Esophagus mucosa (tissue), 1 donor: ENCODE measurements at places on chromosomes 11 and 22.

- ATAC-seq: no peak
Measured at GRCh38 chr11:19088791-19089190, 28.2 kb upstream of the ZDHHC13 start.

DNA sequence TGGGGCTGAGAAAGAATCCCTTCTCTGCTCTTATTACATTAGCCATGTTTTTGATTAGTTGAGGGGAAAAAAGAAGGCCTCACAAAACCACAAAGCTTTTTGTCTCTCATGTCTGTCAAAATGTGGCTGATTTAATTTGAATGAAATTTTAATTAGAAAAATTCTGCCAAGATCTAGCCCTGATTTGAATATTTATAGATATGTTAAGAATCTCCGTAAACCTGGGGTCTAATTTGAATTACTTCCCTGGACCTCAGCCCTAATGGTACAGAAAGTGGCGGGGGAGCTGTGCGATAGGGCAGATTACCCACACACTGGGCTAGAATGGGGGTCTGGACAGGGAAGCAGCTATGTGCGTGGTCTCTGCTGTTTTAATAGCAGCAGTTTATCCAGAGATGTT lies 141.3 kb upstream of the TTC12 start:
- ATAC-seq: no peak

DNA sequence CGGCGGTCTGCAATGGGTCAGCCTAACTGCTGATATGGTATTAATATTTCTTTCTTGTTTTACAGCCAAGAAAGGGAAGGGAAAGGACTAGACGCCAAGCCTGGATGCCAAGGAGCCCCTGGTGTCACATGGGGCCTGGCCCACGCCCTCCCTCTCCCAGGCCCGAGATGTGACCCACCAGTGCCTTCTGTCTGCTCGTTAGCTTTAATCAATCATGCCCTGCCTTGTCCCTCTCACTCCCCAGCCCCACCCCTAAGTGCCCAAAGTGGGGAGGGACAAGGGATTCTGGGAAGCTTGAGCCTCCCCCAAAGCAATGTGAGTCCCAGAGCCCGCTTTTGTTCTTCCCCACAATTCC lies 1.9 kb downstream of the MDK start:
- ATAC-seq: no peak

DNA sequence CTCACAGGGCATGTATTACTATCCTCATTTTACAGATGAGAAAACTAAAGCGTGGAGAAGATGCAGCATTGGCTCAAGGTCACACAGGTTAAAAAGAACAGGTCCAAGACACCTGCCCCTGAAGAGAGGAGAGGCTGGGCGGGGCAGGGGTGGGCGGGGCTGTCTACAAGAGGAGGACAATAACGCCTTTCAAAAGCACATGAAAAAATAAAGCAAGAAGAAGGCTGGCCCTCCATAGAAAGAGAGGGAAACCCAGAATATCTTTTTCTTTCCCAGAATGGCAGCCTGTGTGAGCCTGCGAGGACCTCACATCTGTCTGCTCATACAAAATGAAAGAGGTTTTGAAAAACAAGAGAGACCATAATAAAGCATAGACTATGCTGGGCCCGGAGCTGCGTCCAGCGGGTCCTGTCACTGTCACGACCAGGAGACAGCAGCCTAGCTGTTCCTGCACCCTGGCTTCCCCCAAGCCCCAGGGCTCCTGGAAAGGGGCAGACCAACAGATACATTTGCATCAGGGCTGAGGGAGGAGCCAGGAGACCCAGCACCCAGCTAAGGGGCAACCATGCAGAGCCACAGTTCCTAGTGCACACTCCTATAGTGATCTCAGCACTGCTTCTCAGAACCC lies 61.6 kb downstream of the DSCAML1 start:
- no peak for ATAC-seq

DNA sequence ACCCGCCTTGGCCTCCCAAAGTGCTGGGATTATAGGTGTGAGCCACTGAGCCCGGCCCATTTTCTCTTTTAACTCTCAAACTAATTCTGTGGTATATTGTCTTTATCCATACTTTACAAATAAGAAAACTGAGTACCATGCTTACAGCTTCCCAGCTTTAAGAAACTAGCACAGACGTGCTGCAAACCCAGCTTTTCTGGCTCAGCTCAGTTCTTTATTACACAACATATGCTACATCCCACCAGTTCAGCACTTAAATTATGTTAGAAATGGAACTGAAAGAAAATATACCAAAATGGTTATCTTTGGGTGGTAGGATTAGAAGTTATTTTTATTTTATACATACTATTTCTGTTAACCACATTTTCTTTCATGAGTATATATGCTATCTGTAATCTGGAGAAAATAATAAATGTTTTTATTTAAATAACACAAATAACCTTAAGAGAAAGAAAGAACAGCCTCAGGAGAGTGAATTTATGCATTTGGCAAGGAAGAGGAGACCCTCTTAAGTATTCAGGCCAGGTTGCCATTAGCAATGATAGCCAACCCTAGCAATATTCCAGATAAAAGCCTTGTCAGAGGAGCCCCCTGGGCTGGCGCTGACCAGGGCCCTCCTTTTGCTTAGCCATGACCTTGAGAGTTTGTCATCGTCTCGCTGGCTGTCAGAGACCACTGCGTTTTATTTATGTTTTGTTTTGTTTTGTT lies 33.8 kb downstream of the SLN start:
- no peak for ATAC-seq

DNA sequence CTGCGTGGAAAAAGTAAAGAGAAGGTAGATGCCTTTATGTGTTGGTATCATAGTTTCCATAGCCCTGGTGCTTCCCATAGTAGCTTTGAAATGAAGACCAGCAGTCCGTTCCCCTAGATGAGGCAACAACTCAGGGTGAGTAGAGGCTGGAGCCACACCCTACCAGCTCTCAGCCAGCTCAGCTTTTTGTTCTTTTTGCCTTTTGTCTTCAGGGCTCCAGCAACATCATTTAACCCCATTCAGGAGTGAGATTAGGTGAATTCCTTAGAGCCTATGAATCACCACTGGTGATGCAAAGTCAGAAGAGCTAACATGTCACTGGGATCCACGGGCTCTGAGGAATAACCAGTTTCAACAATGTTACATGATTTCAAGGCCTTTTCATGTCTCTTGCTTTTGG lies 14.0 kb upstream of the SESN3 start:
- peak; percentile 100 for ATAC-seq

DNA sequence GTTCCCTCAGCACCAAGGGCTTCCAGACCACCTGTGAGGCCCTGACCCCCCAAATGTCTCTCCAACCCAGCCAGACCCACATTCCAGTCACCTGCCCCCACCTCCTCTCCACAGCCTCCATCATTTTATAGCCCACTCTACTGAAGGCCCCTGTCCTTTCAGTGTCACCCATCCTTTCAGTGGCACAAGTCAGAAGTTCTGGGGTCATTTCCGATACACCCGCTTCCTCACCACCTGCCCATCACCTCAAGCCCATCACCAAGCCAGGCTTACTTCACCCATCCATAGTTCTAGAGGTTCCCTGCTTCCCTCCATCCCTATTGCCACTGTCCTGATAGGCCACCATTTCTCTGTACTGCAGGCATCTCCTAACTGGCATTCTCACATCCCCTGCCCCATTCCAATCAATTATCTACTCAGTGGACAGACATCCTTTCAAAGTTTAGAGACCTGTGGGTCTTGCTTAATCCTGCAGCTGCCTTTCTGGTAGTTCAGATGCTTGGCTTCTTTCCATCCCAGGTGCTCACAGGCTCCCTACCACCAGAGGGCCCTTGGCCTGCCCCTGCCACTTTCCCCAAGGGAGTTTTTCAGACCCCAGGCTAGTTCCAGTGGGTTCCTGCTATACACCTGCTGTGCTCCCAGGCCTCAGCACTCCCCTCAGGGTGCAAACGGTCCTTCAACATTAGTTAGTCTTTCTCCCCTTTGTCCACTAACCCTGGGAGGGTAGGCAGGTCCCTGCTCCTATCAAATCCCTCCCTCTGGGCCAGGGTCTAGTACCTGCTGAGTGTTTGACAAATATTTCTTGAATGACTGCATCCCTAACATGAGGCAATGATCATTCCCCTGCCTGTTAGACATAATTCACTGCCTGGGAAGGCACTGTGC lies 7.6 kb downstream of the KCNQ1OT1 start:
- no peak for ATAC-seq

DNA sequence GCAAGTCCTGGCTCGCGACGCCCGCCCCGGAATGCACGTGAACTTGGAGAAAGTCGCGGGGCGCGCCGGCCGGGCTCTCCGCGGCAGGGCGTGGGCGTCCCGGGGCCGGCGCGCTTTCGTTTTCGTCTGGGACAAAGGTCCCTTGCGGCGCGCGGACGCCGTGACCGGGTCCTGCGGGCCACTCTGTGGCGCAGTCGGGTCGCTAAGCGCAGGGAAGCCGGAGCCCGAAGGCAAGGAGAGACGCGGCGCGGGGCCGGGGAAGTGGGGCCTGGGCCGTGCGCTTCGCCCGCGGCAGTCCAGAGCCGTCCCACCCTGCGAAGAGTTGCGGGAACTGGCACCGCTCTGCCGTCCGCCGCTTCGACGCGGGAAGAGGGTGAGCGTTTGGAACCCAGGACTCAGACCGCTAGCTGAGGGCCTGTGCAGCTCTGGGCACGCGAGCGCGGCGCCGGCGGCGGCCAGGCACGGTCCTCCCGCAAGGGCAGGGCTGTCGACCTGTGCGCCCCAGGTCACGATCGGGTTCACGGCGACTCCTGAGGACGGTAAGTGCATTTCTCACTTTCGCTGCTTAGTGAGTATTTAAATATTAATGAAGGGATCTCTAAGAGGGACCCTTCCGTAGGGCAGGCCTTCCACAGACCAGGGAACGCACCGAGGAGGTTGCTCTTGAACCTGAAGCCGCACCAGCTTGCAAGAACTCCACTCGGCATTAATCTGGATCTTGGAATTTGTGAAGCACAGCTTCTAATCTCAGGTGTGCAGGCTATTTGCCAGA lies 78.0 kb upstream of the PPARA start:
- ATAC-seq: peak; percentile 16

DNA sequence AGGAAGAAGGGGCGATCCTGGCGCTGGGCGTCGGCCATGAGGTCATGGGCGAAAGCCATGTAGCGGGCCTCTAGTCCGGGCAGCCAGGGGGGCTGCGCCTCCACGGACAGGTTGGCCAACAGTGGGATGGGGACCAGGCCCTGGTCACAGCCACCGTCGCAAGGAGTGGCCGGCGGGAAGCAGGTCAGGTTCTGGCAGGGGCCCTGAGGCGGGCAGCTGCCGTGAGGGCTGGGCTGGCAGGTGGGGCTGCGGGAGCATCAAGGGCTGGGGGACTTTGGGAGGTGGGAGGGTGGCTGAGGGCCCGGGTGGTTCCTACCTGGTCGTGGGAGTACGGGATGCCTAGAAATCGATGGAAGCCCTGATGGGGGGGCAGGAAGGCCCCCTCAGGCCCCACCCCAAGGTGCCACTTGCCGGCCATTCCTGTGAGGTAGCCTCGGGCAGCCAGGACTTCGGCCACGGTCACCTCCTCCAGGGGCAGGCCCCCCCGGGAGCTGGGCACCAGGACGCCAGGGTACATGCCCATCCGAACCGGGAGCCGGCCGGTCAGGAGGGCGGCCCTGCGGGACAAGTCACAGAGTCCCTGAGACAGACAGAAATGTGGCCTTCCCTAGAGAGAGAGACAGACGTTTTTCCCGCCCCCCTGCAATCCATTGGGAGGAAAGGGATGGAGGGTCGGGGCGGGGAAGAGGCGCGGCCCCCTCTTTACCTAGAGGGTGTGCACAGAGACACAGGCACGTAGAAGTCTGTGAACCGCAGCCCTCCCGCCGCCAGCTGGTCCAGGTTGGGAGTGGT lies 906 bp downstream of the ARSA start:
- ATAC-seq: no peak

DNA sequence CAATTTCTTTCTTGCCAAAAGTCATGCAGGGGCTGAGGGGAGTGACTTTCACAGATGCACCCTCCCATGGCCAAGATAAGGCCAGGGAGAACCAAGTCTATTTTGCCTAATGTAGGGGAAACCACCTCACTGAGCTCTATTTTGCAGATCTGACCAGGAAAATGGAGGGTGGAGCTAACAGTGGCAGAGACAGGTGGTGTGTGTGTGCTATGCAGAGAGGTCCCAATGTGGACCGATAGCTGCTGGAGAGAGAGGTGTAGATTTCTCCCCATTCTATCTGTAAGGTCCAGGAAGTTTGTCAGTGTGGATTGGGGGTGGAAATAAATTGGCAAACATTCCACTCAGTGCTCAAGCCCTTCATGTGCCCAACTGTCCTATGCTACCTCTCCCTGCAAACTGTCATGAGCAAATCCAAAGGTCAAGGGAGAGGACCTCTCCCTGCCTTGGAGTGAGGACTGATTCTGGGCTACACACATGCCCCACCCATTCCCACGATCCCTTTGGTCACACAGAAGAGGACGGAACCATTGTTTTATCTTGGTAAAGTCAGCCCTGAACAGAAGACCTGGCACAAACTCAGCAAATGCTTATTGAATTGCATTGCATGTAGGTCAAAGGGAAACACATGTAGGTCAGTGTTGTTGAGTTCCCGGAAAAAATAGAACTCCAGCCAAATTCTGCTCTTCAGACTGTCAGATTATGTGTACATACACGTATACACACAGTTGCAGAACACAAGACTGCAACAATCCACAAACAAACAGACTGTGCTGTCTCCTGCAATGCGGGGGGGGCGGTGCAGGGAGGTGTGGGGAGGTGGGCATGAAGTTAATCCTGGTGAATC lies 65.9 kb downstream of the C11orf58 start:
- peak; percentile 38 for ATAC-seq

DNA sequence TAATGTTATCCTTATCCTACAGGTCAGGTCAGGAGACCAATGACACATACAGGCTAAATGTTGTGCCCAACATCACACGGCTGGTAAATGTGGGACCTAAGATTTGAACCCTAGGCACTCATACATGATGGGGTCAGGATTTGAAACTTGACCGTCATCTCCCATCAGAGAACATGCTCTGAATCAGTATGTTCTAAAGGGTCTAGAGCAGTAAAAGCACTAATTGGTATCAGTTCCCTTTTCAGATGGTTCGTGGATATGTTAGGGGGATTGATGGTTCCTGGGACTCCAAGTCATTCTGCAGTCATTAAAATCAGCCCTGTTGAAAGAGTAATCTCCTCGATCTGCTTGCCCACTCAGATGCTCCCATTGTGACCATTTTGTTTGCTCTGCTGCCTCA lies 65.5 kb downstream of the BMAL1 start:
- no peak for ATAC-seq

DNA sequence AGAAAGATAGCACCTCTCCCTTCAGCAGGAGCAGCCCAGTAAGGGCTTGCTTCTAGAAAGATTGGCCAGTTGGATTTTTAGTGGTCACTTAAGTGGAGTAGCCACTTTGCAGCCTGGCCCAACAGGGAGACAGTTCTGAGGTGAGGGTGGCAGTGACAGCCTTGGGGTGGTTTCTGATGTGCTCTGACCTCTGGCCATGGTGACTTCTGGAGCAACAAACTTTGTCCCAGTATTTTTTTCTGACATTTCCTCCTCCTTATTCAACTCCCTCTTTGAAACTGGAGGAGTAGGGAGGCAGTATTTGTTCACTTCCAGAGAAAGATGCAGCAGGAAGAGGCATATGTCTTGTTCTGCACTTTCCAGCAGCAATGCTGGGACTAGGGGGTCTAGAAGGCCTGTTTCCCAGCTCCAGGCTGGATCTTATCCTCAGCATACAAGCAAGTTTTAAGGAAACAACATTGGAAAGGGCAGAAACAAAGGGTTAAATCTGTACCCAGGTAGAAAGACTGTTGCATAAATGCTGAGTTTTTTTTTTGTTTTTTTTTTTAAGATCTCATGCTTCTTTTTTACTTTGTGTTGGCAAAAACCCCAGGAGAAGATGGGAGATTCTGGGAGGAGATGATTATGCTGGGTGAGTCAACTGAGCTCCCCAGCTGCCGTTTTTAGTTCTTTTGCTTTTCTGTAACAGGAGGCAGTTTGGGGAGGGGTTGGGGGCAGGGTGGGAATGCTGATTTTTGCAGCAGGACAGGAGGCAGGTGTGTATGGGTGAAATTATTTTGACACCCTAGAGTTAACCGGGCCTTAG lies 37.2 kb downstream of the RCOR2 start:
- no peak for ATAC-seq

- no peak for ATAC-seq
Measured at GRCh38 chr11:82987997-82988396, 83.7 kb downstream of the RAB30 start.
